ENCODE measurements at places on chromosomes 12 and 14. TPM values are rescaled to one million over a fixed set of nuclear protein-coding genes. Genes with fewer than 3 reads are reported as not detected.
A peak's percentile ranks its signal among the peaks of the same experiment; 100 is the strongest.

DNA sequence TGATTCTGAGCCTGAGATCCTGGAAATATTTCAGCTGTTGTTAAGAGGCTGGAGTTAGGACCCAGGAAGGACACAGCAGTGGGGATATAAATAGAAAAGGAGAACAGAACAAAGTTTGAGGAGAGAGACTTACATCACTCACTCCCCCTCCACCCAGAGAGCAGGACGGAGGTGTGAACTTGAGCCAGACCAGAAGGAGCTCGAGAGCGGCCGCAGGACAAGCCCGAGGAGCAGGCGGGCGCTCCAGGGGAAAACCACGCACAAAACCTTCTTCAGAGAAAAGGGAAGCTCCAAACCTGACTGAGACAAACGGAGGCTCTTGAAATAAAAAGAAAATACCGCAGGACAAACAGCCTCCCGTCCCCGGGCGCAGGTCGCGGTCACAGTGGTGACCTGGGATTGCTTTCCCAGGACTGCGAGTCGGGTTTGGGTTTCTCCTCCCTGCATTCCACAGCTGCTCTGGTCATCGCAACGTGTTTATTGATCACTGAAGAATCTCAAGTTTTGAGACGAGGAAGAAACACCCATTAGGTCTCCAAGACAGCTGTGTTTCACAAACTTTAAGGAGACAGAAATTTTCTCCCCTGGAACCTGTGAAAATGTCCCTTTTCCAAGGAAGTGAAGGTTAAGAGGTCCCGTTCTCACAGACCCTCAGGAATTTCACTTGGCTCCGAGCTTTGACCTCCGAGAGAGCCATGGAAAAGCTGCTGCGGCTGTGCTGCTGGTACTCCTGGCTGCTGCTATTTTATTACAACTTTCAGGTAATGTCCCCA is at the start of gene ADGRD1:
Gene ADGRD1 (plus strand): TSS at position 137 of the 773 bp plus-strand sequence. CDS start 559 bp downstream, at position 696.
- DNase-seq, result no peak

GRCh38 chr12:92784797-92785562 is 82.2 kb downstream of the PLEKHG7 start:
- DNase-seq, result peak; percentile 53

PAH gene
- 0.51 TPM for total RNA-seq

DNA sequence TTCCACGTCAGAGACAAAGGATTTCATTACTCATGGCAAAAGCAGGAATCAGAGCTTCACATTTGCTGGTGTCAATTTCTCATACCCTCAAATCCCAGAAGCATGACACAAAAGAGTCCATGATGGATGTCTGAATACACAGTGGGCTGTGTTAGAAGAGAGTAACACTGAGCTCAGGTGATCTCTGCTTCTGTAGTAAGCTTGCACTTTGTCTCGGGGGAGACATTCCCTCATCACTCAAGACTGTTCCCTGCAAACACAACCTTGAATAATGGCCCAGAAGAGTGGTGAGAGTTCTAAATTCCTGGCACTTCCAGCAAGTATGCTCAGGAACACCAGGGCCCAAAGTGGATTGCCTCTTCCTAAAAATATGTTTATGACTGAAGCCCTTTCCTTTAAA is 1787.2 kb upstream of the SEL1L start:
- no peak for DNase-seq

DNA sequence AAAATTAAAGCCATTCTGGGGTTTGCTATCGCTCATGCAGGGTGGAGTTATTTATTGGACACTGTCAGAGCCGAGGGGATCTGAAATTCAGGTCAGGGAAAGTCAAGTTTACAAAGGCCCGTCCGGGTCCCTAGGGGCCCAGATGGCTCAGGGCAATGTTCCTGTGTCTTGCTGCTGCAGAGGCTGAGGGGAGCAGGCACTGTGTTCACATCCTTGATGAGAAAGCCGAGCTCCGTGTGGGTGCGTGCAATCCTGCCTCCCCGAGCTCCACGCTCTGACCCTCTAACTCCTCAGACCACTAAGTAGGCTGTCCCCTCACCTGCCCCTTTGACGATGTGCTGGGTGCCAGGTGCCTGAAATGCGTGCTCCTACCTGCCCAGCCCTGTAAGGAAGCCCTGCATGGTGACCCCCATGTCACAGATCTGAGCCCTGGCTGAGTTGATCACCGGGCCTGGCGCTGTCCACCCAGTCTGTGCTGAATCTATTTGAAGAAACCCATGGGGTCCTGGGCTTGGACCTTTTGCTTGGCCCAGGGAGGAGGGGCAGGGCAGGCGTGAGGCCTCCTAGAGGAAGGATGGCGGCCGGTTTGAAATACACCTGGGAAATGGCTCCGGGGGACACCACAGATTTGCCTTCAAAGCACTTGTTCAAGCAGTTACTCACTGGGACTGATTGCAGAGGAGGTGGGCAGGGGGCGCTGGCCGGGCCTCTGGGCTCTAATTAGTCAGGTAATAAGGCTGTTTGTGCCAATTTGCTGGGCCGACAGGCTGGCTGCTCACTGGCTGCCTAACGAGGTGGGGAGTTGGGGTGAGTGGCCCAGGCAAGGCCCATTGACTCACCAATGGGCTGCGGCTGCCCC is 204.3 kb downstream of the KIF26A start:
- DNase-seq, result no peak

Data from Panc1 (cell line).